Karpas-422 (cell line): ENCODE measurements at places on chromosomes 7 and 10.

DNA sequence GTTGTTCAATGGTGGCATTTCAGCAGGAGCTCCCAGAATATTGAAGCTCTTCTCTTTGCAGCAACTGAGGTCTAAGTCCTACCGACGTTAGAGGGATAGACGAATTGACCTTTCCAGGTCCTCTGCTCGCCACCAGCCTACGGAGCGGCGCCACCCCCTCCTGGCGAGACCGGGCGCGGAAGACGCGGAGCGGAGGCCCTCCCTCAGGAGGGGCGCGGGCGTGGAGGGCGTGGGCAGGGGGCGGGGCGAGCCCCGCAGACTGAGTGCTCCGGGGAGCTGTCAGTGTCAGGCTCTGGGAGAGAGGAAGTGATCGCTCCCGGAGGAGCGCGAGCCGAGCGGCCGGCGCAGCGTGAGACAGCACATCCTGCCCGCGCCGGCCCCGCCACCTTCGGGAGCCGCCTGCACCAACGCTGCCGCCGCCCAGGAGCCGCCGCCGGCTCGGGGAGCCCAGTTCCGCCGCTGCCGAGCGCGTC is at the start of gene DYNC1I1:
Gene DYNC1I1, plus strand, starts transcription at position 257 of the 473 bp plus-strand sequence. CDS start 32,176 bp downstream, outside the sequence.
- no peak for DNase-seq

- DNase-seq: no peak
Measured at GRCh38 chr10:44467900-44468299, 83.0 kb upstream of the CXCL12 start.

GRCh38 chr10:18668026-18668425 is 8.8 kb downstream of the ARL5B start:
- DNase-seq: no peak

GRCh38 chr10:44362866-44363711 is 21.8 kb downstream of the CXCL12 start:
- no peak for DNase-seq

- DNase-seq: no peak
Measured at GRCh38 chr10:6236349-6237198, 33.8 kb downstream of the PFKFB3 start.

DNA sequence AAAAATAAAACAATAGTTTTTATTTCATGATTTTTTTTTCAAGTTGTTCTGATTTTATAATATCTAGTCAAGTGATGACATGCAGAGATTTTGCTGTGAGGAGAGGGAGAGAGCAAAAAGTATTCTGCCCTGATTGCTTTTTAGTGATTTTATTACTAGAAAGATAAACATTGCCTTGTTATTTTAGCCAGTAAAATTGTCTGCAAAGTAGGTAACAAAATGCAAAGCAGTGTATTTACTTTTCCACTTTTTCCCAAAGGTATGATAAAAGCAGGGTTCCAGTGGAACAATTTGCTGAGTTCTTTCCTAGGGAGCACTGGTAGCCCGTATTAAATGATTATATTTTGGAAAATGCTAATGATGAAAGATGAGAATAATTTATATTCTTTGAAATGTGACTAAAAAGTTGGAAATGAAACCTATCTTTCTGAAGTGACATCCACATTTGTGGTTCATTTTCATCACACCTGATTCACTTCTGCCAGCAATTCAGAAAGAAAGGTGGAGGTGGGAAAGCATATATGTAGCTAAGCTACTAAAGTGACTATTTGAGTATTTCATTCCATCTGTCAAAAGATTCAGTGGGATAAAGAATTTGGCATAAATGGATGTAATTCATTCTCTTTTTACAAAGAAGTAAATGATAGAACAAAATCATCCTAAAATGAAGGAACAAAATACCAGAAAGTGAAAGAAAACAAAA is 300.3 kb downstream of the ADK start:
- DNase-seq: no peak

GRCh38 chr10:132451506-132452215 is 54.7 kb downstream of the PWWP2B start:
- no peak for DNase-seq

- no peak for DNase-seq
Measured at GRCh38 chr7:30465046-30465810, 13.4 kb downstream of the NOD1 start.

- DNase-seq: no peak
Measured at GRCh38 chr10:130652544-130652943, 516.4 kb downstream of the GLRX3 start.

DNA sequence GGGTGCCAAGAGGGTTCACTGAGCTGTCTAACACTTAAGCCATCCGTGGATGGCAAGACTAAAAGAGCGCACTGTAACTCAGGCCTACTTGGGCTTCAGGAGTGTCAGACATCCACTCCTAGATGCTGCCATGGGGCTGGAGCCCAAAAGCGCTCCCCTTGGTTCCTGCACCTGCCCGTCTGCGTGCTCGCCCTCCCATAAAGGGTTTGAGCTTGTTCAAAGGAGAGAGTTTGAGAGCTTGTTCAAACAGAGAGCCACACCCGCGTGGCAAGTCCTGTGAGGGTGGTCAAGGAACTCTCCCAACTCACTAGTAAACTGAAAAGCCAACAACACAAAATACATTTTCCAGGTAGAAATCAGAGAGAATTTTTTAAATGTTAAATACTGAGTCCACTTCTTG is 256.7 kb downstream of the SEMA3A start:
- no peak for DNase-seq

DNA sequence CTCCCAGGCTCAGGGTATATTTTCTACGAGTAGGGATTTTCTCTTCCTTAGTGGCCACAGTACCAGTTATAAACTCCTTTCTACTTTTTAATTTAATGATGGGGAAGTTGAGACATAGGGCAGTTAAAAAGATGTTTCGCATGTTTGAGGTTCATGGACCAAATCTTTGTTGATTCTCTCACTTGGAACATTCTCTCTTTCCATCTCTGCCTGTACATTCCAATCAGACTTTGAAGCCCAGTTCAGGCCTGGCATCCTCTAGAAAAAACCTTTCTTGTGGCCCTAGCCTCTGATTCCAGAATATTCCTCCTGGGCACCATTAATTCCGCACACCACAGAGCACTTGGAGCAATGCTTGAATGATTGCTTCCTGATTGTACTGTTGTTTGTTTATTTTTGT is 18.5 kb downstream of the SLC13A4 start:
- no peak for DNase-seq

DNA sequence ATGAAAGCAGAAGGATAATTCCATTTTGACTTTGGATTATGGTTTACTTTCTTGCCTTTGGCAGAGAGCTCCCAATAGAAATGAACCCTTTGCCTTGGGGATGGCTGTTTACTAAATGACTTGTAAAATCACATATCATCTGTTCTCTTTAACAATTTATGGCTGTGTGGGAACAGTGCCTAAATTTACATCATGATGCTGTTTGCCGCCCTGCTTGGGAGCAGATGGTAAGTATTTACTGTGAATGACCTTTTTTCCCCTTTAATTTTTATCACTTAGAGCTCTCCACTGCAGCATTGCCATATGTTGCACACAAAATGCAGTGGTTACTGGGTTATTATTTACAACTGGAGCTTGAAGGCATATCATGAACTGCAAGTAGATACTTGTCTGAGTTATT is 13.4 kb downstream of the HEPACAM2 start:
- no peak for DNase-seq

GRCh38 chr7:36300696-36301350 is 88.8 kb upstream of the ANLN start:
- no peak for DNase-seq
